ENCODE measurements at places on chromosomes 4 and X.

GRCh38 chr4:84632092-84632491, 49.2 kb downstream of the CDS1 start:
- no peak for DNase-seq

DNA sequence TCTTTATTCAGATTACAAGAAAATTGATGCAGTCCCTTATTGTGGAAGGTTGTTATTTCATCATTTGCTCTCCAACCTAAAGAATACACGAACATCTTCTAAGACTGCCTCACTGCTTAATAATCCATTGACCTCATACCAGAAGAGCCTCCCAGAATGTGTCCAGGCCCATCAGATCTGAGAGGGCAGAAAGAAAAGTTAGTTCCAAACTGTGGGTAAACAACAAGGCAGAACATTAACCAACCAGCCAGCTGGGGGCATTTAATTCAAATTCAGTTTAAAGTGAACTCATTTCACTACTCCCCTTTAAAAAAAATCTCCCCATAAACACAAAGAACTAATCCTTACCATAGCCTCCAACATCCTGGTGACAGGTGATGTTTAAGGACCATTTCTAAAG, 13.8 kb downstream of the GPC4 start:
- DNase-seq, result no peak

GRCh38 chrX:150848914-150849365, 49.5 kb downstream of the CD99L2 start:
- DNase-seq, result no peak

DNA sequence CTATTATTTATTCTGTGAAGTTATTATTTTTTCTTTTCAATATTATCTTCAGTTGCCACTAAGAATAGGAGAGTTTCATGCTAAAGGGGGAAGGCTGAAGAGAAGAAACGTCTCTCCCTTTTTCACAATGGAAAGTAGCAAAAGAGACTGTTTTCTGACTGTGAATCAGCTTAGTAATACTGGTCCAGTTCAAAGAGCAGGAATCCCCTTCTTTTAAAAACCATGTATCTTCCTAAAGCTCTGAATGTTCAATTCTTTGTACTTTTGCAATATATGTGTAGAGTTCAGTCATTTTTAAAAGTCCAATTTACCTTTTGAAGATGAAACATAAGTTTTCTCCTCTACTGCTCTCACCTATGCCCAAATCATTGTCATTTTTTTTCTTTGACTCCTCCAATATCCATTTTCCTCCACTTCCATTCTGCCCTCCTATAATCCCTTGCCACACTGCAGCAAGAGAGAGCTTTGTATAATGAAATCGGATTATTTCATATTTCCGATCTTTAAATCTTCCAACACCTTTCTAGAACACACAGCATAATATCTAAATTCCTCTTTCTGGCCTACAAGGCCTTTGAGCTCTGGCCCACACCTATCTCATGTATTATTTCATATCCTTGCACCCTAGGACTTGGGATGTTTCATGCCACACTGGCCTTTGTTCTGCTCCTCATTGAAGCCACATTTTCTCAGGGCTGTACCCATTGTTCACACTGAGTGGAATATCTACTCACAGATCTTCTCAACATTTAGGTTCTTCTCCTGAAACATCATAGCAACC, 195.3 kb downstream of the CAMK2D start:
- DNase-seq, result no peak

GRCh38 chrX:64975491-64975890, 759 bp downstream of the ZC4H2 start:
- DNase-seq, result peak; percentile 77

DNA sequence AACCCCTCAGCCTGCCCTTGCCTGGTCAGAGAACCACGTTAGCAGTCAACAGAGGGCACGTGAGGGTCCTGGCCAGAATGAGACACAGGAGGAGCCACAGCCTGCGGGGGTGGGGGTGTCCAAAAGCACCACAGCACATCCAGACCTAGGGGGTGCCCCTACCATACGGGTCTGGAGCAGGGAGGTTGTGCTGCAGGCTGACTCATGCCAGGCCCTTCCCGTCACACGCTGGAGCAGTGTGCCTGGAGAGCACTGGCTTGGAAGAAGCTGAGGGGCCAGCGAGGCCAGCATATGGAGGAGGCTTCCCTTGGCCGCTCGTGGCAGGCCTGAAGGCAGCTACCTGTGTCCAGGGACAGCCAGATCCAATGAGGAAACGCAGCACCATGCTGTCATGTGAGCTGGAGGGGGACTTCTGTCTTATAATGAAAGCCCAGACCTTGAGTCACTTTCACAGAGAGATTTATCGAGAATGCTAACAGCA, 1.5 kb upstream of the IRAK1 start:
- no peak for DNase-seq

DNA sequence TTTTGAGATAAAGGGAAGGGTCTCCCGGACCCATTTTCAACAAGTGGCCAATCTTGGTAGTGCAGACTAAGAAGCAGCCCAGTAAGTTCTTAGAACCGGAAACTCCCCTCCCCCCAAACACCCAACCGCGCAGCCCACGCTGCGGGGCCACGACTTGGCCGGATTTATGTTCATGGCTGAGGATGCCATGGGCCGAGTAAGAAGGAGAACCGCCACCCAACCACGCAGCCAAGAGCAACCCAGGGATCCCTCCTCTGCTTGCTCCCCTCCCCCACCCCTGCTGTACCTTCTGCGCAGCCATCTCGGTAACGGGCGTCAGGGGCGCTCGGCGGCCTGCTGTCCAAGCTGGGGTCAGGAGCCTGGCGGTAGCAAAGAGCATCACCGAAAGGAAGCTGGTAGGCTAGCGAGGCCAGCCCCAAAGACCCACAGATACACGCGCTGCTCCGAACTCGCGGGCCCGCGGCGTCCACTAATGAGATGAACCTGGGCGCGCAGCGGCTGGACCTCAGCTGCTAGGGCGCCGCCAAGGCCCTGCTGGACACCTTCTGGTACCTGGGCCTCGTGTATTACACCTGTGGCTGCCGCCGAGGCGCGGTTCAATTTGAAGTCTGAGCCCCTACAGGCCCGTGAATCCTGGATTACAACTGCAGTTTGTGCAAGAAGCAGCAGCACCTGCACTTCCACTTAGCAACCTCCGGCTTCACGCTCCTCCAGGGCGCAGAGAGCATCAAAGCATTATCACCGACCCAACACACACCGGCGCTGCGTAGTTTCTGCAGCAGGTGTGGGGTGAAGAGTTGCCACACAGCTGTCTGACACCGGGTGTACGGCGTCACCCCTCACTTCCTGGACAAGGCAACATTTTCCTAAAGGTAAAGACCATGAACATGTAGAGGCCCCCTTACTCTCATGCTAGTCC, 63.4 kb downstream of the NUDT10 start:
- peak; percentile 27 for DNase-seq

DNA sequence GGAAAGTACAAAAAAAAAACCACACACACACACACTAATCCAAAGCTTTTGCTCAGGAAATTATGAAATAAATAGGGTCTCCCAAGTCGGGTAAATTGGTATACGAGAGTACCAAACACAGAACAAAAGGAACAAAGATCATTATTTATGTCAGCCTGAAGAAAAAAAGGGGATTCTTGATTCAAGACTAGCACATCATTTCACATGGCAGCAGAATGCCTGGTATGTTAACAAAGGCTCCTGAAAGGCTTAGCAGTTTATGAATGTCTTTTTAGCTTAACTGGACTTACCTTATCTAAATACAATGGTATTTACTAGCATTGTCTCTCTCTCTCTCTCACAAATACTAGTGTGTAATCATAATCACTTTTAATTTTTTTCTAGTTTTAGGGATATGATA, 11.3 kb downstream of the RAP2C start:
- no peak for DNase-seq

- DNase-seq, result no peak
Measured at GRCh38 chr4:76326515-76326914, 20.0 kb downstream of the STBD1 start.

GRCh38 chr4:99117876-99118693, 26.0 kb downstream of the ADH4 start:
- DNase-seq, result no peak

DNA sequence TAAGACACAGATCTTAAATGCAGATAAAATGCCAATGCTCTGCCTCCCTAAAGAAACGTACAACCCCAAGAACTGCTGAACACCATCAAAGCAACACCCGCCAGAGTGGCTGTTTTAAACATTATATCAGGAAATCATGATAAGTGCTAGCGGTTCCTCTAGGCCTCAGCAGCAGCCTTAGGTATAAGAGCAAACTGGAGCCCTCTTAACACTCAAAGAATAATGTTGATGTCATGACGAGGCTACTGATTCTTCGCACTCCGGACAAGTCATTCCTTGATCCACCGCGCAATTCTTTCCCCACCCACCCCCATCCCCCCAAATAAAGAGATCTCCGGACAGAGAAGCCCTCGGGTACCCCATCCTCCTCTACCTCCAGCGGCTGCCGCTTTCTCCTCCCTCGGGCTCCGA, 507 bp downstream of the LIN54 start:
- no peak for DNase-seq

DNA sequence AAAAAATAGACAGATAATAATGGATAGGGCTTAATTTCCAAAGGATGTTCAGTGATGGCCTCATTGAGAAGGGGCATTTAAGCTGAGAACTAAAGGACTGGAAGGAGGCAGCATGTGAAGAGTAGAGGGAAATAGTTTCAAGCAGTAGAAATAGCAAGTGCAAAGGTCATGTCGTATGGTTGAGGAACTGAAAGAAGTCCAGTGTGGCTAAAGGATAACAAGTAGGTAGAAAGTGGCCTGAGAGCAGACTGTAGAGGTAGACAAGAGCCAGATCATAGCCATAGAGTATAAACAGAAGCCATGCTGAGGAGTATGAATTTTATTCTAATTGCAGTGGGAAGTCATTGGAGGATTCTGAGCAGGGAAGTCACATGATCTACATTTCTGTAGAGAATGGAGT, 72.3 kb downstream of the GRIA3 start:
- no peak for DNase-seq

- DNase-seq, result no peak
Measured at GRCh38 chr4:74364652-74365491, at the start of gene EREG. EREG (plus strand) TSS chr4:74365145; CDS start chr4:74365309, 164 bp downstream.

- no peak for DNase-seq
Measured at GRCh38 chrX:124925681-124926080, 394.0 kb upstream of the TEX13C start.

- DNase-seq, result no peak
Measured at GRCh38 chrX:123313486-123313885, 129.4 kb downstream of the GRIA3 start.

GRCh38 chr4:59122626-59123025, 2012.4 kb upstream of the IGFBP7 start:
- no peak for DNase-seq

GRCh38 chr4:107252571-107252970, 216.5 kb upstream of the DKK2 start:
- DNase-seq, result no peak

- no peak for DNase-seq
Measured at GRCh38 chrX:115579786-115580294, 18.9 kb downstream of the PLS3 start.

- no peak for DNase-seq
Measured at GRCh38 chr4:185998791-185999190, 70.2 kb upstream of the TLR3 start.

DNA sequence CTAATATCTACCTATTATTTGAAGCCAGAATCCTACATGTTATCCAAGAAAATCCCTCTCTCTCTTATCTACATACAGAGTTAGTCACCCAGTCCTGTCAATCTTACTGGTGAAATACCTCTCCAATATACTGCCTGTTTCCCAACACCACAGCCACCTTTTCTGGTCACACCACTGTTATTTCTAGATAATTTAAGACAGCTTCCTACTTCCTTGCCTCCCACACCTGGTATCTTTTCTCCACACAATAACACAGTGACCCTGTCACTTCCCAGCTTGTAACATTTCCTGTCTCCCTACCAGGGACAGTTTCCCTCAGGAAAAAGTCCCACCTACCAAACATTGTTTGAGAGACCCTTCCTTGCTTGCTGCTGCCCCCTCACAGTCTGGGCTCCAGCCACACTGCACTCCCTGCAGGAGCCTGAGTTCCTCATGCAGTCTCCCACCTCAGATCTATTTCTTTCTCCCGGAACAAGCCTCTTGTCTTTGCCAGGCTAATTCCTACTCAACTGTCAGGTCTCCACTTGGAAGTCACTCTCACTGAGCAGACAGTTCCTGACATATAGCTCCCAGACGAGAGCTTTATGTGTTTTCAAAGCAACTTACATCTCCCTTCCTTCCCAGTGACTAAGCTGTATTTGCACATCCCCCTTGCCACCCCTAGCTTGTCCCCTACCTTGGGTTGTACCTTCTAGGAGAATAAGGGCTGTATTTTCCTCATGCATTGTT, 73.6 kb upstream of the QRFPR start:
- DNase-seq, result no peak

GRCh38 chr4:53890461-53890860, 173.9 kb downstream of the CHIC2 start:
- DNase-seq, result no peak

DNA sequence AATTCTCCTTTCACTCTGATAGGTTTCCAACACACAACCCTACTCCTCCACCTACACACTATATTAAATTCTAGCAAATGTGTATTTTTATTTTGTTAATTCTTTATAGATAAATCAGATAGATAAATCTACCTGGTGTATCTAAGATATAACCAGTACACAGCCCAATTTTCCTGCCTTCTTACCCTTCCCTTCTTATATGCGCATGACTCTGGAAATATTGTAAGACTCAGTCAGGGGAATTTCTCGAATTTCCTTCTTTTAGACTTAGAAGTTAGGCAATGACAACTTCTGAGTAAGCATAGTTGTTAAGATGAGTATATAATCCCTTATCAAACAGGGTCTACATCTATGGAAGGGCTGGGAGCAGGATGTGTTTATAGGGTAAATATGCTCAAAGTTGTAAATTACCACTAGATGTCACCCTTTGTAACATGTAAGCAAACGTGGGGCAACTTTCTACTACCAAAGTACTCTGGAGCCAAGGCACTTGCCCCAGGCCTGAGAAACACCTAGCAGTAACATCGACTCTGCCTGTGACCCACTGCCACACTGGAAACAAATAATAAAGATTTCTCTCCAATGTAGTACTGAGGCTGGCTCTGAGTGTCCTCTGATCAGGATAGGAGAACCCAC, 444.7 kb downstream of the IQCM start:
- DNase-seq, result no peak

- no peak for DNase-seq
Measured at GRCh38 chrX:29636331-29636730, 579.0 kb upstream of the MAGEB2 start.

GRCh38 chr4:101910786-101911373, 120.3 kb downstream of the BANK1 start:
- no peak for DNase-seq
